Stimulated activated CD8-positive, alpha-beta memory T cell treated with anti-CD3 and anti-CD28 coated beads, Interleukin-7, amount 100 ng/mL, for 1 hour (primary cell): ENCODE measurements at places on chromosomes 2 and 18.

- no peak for DNase-seq
Measured at GRCh38 chr2:218860950-218861381, 1.4 kb downstream of the WNT6 start.

DNA sequence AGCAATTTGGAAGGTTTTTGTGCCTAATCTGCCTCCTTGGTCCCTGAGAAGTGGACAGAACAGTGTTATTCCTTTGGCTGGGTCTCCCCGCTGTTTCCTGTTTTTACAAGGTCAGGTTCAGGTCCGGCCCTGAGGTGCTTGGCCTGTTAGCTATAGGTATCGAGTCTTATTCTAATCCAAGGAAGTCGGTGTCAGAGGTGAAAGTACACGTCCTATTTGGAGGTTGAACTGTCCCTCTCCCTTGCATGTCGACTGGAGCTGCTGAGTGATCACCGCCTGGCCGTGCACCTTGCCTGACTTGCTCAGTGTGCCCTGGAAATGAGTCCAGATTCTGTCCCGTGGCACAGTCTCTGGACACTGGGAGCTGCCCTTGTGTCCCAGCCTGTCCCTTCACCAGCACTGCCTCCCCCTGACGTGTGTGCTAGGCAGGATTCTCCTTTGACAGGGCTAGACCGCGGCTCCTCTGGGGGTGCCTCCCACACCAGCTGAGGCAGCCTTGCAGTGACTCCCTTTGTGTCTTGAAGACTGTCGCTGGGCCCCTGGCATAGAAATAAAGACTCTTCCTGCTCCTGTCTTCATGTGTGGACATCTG, 65.7 kb upstream of the RBM44 start:
- DNase-seq: no peak

DNA sequence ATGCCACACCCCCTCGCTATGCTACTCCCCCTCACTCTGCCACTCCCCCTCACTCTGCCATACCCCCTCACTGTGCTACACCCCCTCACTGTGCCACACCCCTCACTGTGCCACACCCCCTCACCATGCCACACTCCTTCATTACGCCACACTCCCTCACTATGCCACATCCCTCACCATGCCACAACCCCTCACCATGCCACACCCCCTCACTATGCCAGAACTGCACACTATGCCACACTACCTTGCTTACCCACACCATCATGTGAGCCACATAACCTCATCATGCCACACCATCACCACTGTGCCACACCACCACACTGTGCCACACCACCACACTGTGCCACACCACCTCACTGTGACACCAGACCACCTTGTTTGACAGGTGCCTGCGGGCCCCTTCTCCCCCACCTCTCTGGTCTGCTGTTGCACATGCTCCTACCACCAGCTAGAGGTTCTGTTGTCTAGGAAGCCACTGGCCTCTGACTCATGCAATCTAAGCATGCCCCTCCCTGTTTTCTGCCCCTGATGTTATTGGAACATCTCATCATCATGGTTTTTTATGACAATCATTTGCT, 22.0 kb downstream of the MARCHF4 start:
- DNase-seq: no peak

DNA sequence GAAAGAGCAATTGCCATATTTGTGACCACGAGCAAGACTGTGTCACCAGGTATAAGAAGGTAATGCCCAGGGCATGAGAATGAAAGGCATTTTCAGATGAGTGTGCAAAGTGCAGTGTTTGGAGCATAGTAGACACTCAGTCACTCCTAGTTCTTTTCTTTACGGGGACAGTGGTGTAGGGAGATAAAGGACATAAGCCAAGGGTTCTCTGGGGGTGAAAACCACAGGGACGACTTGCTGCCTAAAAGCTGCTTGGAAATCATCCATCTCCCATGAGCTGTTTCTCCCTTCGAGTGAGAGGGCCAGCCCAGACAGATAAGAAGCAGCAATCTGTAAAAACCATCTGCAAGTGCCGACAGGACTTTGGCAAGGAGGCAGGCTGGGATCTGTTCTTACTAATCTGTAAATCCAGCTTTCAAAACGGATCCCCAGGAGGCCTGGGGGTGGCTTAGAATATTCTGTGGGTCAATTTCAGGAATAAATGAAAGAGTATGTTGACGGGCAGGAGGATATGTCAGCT, 221.6 kb downstream of the LPIN1 start:
- no peak for DNase-seq

- DNase-seq: no peak
Measured at GRCh38 chr2:148042219-148042618, 21.3 kb downstream of the MBD5 start.

DNA sequence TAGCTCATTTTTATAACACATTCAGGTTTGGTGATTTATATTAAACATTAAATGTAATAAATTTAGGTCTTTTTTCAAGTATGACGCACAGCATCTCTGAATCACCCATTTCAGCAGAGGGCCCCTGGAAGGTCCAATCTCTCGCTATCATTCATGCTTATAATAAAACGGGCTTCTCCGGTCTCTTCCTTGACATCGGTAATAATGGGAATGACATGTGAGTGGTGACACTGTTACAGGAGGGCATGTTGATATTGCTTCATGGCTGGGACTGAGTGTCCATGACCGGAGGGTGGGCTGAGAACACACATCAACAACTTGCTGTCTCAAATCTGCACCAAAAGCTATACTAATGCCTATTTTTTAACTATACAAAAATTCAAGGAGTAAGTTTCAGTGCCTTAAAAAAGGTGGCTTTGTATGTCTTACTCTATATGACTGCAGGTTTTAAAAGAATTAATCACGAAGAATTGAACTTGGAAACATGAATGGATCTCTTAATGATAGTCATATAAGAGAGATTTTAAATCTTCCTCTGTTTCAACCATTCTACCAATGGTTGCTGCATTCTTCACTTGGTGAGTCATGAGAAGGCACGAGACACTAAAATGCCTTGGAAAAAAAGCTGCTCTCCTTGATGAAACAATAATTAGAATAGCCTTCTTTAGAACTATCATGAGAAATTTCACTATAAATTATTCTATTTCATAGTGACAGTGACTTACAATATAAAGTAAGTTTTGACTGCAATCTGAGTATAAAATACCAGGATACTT, 101.9 kb upstream of the NRP2 start:
- no peak for DNase-seq
